ENCODE measurements at places on chromosomes 5 and 9. TPM values are rescaled to one million over a fixed set of nuclear protein-coding genes. Genes with fewer than 3 reads are reported as not detected.
A peak's percentile ranks its signal among the peaks of the same experiment; 100 is the strongest.

DNA sequence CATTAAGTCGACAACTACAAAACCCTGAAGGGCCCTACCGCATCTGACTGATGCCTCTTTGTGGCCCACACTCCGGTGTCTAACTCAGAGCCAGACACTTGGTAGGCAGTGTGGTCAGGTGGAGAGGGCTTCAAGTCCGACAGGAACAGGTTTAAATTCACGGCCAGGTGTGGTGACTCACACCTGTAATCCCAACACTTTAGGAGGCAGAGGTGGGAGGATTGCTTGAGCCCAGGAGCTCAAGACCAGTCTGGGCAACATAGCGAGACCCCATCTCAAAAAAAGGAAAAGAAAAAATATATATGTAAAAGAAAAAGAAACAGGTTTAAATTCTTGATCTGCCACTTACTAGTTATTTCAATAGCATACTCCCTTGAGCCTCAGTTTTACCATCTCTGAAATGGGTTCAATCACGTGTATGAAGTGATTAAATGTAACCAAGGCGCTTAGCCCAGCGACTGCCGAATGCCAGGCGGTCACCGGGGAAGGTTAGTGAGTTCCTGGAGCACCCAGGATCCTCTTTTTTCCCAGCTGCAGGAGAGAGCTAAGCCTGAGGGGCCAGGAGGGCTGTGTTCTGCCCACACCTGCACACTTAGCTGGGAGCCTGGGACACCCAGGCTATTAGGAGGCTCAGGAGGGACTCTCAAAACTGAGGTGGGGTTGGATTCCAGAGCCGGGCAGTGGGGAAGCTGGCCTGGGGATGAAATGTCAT is 943 bp downstream of the CLTB start:
- DNase-seq, result no peak

DNA sequence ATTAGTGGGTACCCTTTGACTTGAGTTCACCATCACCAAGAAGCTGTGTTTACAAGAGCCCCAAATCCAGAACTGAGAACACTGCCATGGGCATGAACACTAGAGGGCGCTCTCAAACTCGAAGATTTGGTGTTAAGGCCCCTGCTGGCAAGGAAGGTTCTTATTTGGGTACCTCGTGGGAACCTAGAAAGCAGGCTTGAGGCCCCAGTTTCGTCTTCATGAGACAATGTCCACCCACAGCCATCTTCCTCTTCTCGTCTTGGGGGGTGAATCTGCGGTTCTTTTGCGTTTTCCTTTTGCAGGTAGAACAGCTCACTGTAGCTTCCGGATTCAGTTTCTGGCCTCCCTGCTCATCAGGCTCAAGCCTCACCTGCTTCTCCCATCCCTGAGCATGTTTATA is 184.0 kb downstream of the SEMA5A start:
- DNase-seq, result peak; percentile 53

DNA sequence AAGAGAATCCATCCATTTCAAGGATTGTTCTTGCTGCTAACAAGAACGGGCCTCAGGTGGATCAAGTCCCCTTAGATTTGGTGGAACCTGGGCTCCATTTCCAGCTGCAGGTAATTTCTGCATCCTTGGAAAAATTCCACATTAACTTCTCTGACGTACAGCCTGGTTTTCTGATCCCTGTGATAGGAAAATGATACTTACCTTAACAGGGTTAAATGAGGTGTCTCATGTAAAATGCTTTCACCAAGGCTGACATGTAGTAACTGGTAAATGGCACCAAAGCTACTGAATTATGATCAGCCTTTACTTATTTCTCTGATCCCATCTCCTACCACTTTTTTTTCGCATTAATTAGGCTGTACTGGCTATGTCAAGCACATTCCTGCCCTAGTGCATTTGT is 93.7 kb downstream of the FBXO38 start:
- no peak for DNase-seq

- DNase-seq, result no peak
Observed at GRCh38 chr5:151589878-151590570, 1.1 kb downstream of the FAT2 start.

DNA sequence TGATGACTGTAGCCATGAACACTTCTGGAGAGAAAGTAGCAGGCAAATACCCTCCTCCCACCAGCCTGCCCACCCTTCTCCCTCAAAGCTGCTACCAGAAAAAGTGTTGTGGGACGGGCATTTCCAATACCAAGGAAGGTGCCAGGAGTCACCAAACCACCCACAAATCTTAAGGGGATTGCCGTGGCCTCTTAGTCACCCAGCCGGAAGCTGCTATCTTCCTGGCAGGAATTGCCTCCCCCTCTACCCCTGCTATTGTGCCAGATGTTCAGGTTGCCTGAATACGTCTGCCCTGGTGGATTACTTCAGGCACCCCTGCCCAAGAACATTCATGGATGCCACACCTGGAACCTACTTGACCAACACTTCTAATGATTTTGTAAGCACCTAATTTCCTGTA is 156.1 kb downstream of the TTC39B start:
- DNase-seq, result no peak

GRCh38 chr5:178425621-178426068 is 164.5 kb downstream of the COL23A1 start:
- DNase-seq, result peak; percentile 40

DNA sequence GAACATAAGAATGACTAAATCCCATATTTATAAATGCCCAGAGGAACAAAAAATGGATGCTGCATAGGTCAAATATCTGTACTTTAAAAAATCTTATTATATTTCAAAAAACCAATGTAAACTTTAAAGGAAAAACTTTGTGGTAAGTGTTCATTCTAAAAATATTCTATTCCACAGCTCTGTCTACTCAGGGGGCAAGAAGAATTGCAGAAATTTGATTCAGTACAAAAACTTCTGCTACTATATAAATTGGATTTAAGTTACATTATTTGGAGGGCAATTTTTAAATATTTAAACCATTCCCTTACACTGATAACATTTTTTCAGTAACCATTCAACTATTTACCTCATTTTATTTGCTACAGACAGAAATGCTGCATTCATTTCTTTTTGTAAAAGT is 32.1 kb downstream of the NFIB start:
- DNase-seq, result no peak

GRCh38 chr9:35908504-35909125 is 675 bp upstream of the SPAAR start:
- peak; percentile 0 for DNase-seq

DNA sequence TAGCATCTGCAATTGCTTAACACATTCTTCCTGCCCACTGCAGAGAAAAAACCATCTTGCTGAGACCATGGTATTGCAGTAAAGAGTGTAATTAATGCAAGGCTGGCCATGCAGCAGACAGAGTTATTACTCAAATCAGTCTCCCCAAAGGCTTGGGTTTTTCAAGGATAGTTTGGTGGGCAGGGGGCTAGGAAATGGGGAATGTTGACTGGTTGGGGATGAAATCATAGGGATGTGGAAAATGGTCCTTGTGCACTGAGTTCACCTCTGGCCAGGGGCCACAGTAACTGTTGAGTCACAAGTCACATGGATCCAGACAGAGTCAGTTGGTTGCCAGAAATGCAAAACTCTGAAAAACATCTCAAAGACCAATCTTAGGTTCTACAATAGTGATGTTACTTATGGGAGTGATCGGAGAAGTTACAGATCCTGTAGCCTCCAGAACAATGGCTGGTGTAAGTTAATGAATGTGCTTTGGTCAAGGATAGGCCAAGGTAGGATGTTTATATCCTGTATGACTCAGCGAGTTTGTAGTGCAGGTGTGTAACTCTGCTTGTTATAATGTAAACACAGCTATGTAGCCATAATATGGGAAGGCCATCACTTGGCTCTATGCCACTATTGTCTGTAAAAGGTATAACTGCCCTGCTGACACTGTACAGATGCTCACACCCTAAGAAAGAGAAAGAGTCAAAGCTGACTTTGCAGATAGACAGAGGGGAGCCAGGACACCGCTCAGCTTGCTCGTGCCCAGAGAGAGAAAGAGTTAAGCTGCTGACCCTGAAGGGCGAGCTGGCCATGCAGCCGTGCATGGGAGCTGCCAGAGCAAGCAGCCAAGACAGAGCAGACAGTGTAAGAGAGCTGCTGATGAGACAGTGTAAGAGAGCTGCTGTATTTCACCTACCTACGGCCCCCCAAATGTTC is 27.2 kb downstream of the C9orf152 start:
- DNase-seq, result no peak

DNA sequence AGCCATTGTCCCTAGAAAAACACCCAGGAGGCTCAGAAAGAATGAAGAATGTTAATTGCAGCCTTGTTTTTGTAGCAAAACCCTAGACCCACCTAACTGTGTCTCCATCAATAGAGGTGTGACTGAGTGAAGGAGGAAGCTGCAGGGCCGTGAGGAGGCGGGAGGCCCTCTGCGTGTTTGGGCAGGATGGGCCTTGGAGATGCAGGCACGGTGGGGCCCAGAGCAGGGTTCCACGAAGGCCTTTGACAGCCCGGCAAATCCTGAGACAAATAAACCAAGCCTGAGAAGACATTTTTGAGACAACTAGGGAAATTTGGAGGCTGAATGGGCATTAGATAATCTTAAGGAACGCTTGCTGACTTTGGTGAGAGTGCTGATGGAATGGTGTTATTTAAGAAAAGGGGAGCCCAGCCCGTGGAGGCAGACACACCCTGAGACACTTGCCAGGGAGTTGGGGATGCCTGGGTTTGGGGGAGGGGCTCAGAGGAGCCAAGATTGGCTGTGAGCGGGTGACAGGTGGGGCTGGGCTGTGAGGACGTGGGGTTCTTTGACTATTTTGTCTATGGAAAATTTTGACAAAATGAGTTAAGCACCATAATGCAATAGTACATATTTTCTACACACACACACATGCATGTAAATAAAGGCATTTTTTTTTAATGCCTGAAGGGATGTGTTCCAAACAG is 48.8 kb downstream of the BARX1 start:
- DNase-seq, result no peak

DNA sequence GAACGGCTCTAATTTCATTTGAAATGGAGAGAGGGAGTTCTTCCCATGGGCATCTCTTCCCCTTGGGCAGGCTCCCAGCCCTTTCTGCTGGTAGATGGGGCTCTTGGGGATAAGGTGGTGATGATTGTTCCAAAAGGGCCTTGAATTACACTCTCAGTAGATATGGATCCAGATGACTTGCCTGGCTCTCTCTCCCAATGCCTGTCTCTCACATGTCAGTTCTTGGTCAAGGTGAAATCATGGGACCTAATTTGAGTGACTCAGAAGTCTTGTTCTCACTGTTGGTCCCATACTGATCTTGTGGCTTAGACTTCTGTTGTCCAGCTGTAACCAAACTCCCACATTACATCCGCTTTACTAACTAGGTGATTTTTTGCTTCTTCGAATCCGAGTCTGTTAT is 317.0 kb upstream of the RFX3 start:
- DNase-seq, result no peak

DNA sequence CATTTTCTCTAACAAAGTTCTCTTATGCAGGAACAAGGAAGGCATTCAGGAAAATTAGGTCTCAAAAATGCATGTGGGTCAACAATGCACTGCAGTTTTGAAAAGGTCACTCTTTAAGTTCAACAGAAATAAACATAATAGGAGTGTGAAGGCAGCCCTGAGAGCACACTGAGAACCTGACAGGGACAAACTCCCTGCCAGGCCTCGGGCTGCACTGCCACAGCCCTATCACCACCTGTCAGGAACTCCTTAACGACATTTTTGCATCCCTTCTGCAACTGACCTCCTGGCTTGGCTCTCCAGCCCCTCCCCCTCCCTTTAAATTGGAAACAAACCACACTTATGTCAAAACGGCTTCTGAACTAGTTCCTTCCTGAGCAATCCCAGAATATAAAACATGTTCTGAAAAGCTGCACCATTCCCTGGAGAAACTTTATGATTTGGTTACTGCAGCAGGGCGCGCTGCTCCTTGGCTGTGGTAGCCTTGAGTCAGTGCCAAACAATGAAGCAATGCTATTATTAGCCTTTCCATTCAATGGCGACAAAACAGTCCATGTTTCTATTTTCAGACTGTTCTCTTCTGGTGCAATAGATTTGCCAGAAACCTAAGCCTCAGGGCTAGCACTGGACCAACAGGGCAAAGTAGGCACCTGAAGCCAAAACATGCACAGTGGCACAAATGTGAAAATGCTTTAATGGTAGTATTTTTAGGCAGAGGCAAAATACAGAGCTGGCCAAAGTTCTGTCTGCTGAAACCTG is 160.1 kb upstream of the ZNF608 start:
- DNase-seq, result no peak

DNA sequence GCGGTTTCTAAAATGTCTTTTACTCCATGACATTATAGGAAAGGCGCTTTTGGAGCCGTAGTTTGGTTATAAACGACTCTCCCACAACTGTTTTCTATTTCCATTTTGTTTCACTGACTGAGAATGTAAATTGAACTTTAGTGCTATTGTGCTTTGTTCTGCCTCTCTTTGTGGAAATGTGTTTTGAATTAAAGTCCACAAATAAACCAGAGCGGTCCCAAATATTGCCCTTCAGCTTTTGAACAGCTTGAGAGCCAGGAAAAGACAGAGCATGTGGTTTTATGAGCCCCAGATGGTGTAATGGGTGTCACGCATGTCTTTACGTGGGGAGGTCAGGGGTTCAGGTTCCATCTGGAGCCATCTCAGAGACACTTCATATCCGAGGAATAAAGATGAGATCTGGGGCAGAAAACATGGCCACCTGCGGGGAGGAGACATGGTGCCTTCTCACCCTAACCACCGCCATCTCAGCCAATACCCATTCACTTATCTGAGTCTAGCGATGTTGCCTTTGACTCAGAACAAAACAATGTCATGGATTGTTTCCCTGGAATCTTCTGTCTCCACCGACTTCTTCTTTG is 42.5 kb upstream of the ROR2 start:
- DNase-seq, result peak; percentile 58

GRCh38 chr9:127033061-127033460 is 89.4 kb downstream of the ANGPTL2 start:
- DNase-seq, result no peak

DNA sequence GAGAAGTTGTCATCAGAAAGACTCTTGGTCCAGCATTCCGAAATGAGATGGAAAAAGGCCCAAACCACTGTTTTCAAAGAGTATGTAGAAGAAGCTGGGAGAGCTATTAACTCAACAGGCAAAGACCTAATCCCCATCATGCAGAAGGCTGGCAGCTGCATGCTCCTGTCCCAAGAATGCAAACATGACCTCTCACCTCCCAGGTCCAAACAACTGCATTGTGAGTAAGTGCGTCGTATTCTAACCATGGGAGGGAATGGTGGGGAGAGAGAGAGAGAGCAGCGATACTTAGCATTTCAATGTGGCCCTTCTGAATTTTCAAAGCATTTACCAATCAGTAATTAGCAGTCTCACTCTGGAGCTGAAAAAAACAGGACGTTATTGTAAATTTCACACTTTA is 27.6 kb downstream of the TRPC7 start:
- DNase-seq, result no peak

- DNase-seq, result no peak
Observed at GRCh38 chr5:151238303-151238741, 14.4 kb upstream of the CCDC69 start.

GRCh38 chr9:134624137-134624591 is 17.4 kb upstream of the COL5A1 start:
- no peak for DNase-seq

GRCh38 chr9:101421653-101422065 is 13.9 kb downstream of the ALDOB start:
- no peak for DNase-seq

The DMRTA1 gene
- total RNA-seq, result 0.25 TPM

The ANKRD34B gene
- not detected for total RNA-seq

The FAM219A gene
- 13.3 TPM for total RNA-seq

The ADCY2 gene
- not detected for total RNA-seq

The NR5A1 gene
- total RNA-seq, result not detected

The SLC27A6 gene
- total RNA-seq, result 3.2 TPM

The PAEP gene
- total RNA-seq, result not detected

Measured in SJSA1 (cell line).